T-helper 2 cell (primary cell): ENCODE measurements at places on chromosomes 11 and 22.
A peak's percentile ranks its signal among the peaks of the same experiment; 100 is the strongest.

- no peak for DNase-seq
Measured at GRCh38 chr11:5737670-5738392, 1.6 kb downstream of the OR56B1 start.

DNA sequence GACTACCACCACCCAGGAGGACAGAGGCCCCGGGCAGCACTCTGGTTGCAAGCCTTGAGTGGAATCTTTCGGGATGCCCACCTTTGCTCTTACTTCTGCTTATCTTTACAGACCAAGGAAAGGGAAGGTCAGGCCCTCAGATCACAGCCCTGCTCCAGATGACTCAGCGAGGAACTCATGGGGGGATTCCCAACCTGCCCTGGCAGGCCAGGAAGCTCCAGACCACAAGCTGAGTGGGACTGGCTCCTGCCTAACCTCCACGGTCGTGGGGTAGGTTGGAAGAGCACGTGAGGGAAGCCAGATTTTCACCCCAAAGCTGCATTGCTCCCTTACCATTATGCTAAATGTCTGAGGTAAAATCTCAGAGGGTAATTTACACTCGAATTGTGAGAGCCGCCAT lies 11.8 kb downstream of the TBC1D10A start:
- DNase-seq, result peak; percentile 45

GRCh38 chr11:69655479-69656428 lies 14.8 kb downstream of the CCND1 start:
- DNase-seq, result no peak

- DNase-seq, result no peak
Measured at GRCh38 chr11:128670631-128671030, 23.2 kb upstream of the FLI1 start.

DNA sequence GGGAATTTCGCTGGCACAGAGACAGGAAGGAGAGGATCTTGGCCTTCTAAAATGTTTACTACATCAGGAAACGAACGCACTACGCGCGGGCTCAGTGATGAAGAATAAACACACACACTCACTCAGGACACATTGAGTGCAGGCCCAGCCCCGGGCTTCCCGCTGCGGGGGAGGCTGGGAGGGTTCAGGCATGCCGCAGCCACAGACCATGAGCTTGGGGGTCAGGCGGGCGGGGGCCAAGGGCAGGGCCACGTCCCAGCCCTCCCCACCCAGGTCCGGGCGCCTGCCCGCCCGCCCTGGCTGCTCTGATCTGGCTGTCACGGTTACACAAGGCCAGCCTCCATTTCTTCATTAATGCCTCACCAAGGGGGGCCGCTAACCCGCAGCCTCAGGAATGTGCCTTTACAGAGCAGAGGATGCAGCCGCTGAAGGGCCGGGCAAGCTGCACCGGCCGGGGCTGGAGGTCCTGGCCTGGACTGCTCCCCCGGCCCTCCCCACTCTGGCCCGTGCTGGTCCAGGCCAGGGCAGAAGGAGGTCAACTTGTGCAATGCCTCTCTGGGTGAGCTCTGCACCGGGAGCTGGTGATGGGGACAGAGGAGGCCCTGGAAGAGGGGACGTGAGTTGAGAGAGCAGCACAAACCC lies 41.7 kb downstream of the IGF2 start:
- no peak for DNase-seq

DNA sequence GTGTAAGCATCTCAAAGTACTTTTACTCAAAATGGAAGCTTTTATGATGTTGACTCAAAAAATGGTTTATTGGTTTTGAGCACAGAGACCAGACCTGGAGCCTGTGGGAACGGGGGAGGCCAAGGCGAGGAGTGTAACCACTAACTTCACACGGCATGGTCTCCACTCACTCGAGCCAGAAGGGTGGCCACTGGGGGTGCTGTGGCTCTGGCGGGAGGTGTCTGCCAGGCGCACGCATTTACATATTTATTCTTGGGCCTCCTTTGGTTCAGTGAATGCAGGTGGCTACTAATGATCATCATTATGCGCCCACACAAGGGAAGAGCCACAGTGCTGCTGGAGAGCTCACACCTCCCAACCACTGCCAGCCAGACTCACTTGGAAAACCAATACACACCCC lies 64.6 kb downstream of the FLRT1 start:
- no peak for DNase-seq

- DNase-seq, result no peak
Measured at GRCh38 chr11:43503417-43503816, 144.7 kb downstream of the TTC17 start.
